ENCODE measurements at places on chromosomes 11 and 22. TPM values are rescaled to one million over a fixed set of nuclear protein-coding genes. Genes with fewer than 3 reads are reported as not detected.

Gene RBM4
- 123 TPM for total RNA-seq

Gene TTC9C
- total RNA-seq: 42.4 TPM

Gene KREMEN1
- total RNA-seq: not detected

Gene UBQLN3
- total RNA-seq: not detected

Gene F2
- not detected for total RNA-seq

Gene OLFML1
- not detected for total RNA-seq

Gene PDE2A
- 0.82 TPM for total RNA-seq

Gene SIK3
- total RNA-seq: 40.9 TPM

Gene APOA1
- total RNA-seq: 0.26 TPM

Gene TRIM49
- total RNA-seq: not detected
